ENCODE measurements at places on chromosomes 2 and 18. TPM values are rescaled to one million over a fixed set of nuclear protein-coding genes. Genes with fewer than 3 reads are reported as not detected.
A peak's percentile ranks its signal among the peaks of the same experiment; 100 is the strongest.

DNA sequence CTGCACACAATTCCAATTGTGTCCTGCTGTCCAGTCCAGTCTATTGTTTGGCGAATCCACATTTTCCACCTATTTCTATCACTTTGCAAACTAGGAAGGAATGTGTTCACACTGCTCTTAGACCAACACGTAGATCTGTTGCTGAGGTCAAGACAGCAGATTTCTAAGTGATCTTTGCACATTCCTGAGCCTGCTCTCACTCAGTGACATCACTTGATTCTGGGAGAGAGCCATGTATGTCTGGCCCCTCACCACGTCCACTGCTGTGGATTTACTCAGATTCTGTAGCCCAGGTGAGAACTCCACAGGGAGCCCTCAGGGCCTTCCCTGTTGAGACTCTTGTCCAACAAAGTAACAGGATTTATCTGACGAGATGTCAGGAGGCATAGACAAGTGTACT, 317.2 kb downstream of the TSN start:
- DNase-seq = no peak

- DNase-seq = no peak
These were observed 44.7 kb downstream of the CMPK2 start for GRCh38 chr2:6820903-6821584.

DNA sequence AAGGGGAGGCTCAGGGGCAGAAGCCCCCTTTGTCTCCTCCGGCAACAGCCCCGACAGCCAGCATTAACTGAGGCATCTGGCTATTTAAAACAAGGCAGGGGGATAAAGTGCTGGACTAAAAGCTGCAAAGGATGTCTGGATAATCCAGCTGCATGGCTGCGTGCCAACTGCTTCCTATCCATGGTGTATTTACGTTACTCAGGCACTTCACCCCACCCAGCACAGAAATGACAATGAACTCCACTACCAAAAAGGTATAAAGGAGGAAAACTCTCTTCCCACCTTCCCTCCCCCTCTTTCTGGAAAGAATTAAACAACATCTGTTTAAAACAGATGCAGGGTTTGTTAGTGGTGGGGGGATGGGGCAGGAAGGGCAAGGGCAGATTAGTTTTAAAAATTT, 82.5 kb downstream of the SPRED2 start:
- peak; percentile 73 for DNase-seq

DNA sequence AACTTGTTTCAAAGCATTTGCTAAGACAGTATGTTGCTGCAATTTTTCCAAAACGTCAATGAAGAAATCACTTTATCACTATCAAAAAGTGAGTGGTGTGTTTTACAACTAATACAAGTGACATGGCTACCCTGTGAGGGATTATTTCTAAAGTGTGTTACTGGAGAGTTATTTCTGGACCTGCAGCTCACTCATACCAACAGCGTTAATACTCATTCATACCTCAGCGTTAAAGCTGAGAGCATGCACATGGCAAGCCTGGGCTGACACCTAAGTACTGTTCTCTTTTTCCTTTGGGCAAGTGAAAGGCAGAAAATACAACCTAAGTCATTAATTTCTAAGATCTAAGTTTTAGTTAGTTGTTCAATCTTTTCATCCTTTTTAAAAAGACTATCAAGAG, 13.0 kb upstream of the MRPL19 start:
- no peak for DNase-seq

LINC00305 gene
- not detected for total RNA-seq
